ENCODE measurements at places on chromosomes 7 and 10.

- no peak for DNase-seq
Observed at GRCh38 chr7:92737706-92738105, 98.7 kb downstream of the CDK6 start.

DNA sequence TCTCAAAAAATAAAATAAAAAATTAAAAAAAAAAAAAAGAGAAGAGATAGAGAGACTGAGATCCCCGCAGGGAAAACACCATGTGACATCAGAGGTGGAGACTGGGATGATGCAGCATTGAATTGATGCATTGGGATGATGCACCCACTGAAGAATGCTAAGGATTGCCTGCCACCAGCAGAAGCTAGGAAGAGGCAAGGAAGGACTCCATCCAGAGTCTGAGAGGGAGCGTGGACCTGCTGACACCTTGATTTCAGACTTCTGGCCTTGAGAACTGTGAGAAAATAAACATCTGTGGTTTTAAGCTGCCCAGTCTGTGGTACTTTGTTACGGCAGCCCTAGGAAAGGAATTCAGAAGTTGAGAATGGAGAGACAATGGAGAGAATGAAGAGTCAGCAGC, 89.8 kb upstream of the PRPS1L1 start:
- DNase-seq = no peak

GRCh38 chr7:105268511-105269392, 120.0 kb downstream of the SRPK2 start:
- DNase-seq = peak; percentile 69

- no peak for DNase-seq
Observed at GRCh38 chr10:110267276-110267675, 37.4 kb downstream of the SMNDC1 start.

- no peak for DNase-seq
Observed at GRCh38 chr10:88066876-88067275, 203.5 kb downstream of the PTEN start.

- DNase-seq = no peak
Observed at GRCh38 chr10:21927631-21928353, 75.7 kb downstream of the DNAJC1 start.

DNA sequence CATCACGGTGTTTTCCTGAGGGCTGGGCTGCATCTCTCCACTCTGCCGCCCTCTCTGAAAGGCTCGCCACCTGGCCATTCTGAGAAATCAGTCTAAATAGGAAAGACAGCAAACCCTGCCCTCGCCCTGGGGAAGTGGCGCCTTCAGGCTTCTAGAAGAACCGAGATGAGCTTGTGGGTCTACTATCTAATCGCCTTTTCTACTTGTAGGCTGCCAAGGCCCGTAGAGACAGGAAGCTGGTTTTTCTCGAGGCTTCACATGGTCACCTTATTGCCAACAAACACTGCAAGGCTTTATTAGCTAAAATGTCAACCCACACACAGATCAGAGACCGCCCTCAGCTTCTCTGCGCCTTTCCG, 21.4 kb downstream of the LAT2 start:
- DNase-seq = no peak

DNA sequence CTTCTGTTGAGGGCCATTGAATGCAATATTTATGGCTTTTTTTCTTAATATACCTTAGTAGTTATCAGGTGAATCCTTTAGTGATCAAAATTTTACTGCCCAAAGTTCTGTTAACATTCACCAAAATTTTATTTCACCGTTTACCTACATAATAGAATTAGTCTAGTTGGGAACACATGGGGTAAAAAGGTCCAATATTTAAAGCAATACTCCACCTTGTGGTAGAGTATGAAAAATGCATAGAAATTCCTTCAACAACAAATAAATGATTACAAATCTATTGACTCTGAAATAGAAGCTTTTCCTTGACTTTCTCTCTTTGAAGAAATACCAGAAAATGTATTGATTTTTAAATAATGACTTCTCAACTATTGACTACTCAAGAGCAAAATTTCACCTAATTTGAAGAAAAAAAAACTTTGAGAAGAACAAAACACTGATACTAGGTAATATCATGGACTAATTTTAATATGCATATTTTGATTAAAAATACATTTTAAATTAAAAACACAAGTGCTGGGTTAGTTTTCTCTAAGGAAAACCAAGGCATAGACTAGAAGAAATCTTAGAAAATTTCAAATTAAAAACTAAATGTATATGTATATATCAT, 43.3 kb downstream of the POLR1F start:
- peak; percentile 46 for DNase-seq

GRCh38 chr10:21039721-21040120, 142.6 kb upstream of the NEBL start:
- no peak for DNase-seq

GRCh38 chr7:124155432-124156022, 122.7 kb upstream of the TMEM229A start:
- peak; percentile 56 for DNase-seq

- DNase-seq = no peak
Observed at GRCh38 chr10:120403109-120403508, 53.9 kb upstream of the PLPP4 start.

DNA sequence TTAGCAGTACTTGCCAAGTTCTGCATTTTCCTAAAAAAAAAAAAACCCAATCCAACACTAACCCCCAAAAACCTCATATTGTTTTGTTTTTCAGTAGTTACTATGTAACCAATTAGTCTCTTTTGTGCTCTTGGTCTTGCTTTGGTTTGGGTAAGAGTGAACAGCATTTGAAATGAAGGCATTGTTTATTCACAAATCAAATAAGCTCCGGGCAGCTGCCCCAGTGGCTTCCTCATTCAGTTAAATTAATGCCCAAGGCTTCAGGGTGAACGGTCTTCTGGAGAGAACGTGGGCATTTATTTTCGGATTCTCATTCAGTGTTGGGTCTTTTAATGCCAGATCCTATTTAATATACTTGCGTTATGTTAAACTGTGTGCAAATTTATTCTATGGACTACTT, 108.7 kb downstream of the GFRA1 start:
- no peak for DNase-seq
